ENCODE measurements at places on chromosomes 2 and 18. TPM values are rescaled to one million over a fixed set of nuclear protein-coding genes. Genes with fewer than 3 reads are reported as not detected.

Gene CXCR2
- total RNA-seq, result 0.89 TPM

Gene GTF2A1L
- not detected for total RNA-seq

Gene UCN
- 0.64 TPM for total RNA-seq

Gene PJVK
- total RNA-seq, result 2.0 TPM

Gene ANKRD30B
- total RNA-seq, result not detected

Gene MAL
- 2.9 TPM for total RNA-seq

Gene QPCT
- 1.7 TPM for total RNA-seq

Gene GKN2
- not detected for total RNA-seq

Gene TTN
- 2,633 TPM for total RNA-seq

Gene SLC25A52
- total RNA-seq, result not detected

Gene AQP12B
- total RNA-seq, result not detected

Gene FSHR
- not detected for total RNA-seq

Gene KCNK3
- total RNA-seq, result 1.5 TPM

Gene HOXD8
- total RNA-seq, result not detected

Gene ABCG5
- not detected for total RNA-seq

Gene RAD51AP2
- total RNA-seq, result 0.31 TPM

Gene CHPF
- 79.9 TPM for total RNA-seq

Gene PHOSPHO2
- 1.4 TPM for total RNA-seq

Gene CNTNAP5
- not detected for total RNA-seq

Gene ACADL
- 1.4 TPM for total RNA-seq

Gene TXNDC2
- total RNA-seq, result not detected

Gene UGT1A10
- not detected for total RNA-seq

Gene ANKRD36C
- 7.8 TPM for total RNA-seq

Gene POMC
- 3.1 TPM for total RNA-seq
